ENCODE measurements at places on chromosomes 12 and 14. TPM values are rescaled to one million over a fixed set of nuclear protein-coding genes. Genes with fewer than 3 reads are reported as not detected.
A peak's percentile ranks its signal among the peaks of the same experiment; 100 is the strongest.

DNA sequence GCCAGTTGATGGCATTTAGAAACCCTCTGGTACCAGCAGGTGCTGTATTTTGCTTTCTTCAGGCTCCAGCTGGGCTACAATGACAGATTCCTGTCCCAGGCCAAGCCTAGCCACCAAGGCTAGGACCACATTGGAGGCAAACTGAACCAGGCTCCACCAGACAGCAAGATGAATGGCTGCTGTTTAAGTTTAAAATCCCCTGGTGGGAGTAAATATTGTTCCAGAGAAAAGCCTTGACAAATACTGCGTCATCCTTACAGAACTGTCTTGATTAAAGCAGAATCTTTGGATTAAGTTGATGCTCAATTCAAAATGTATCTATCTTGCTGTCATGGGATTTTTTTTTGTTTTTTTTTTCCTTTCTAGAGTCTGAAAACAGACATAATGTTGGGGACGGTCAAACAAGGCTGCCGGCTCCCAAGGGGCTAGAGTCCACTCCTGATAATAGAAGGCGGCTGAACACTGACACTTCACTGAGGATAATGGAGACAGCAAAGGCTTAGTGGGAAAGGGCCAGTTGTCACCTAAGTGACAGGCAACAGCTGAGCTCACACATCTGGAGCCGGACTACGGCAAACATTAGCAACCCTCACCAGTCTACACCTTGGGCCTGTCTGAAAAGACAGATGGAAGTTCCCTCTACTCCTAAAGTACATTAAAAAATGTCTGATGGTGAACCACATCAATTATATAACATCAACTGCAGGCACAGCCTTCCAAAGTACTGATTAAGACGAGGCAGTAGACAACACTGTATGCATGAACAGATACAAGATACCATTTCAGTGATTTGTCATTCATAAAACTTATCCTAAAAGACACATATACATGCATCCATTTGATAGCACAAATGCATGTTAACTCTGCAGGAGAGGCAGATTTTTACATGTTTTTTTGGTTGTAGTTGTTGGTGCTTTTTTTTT lies 1.7 kb downstream of the PRICKLE1 start:
- peaks cover 36% of the 10 kb centered on the region for H3K4me1 ChIP-seq
- no peaks in the 10 kb centered on the region for H3K36me3 ChIP-seq
- DNase-seq: no peak

DNA sequence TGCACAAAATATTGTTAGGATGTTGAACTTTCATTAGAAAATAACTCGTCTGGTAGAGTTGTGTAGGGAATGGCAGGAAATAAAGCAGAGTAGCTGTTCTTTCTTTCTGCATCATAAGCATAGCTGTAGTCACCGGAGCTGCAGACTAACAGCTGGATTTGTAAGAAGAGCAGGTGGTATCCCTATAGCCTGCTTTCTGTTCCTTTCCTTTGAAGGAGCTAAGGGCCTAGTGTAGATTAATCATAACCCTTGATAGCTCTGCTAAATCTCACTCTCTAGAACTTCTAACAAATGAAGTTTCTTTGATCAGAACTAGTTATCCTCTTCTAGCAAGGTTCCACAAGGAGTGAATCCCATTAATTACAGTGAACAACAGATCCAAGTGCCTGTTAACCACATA lies 3.5 kb downstream of the LMO3 start:
- no peaks in the 10 kb centered on the region for H3K36me3 ChIP-seq
- no peak for DNase-seq
- H3K27ac ChIP-seq: no peak overlapping the region

DNA sequence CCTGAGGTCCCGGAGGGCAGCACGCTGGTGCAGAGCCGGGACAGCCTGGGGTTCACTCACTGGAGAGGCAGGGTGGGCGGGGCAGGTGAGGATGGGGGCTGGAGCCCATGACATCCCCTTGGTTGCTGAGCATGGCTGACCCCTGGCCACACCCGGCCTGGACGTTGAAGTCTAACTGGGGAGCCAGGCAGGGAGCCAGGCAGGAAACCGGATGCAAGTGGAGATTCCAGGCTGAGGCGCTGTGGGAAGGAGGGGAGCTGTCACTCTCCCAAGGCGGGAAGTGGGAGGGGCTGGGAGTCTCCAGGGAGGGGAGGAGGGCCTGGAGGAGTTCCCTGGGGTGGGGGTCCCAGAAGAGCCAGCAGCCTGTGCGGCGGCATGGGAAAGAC lies 7.7 kb upstream of the INF2 start:
- H3K27me3 ChIP-seq: no peaks in the 10 kb centered on the region
- peak overlapping the region; percentile 26 for H3K4me3 ChIP-seq
- no peak for DNase-seq
- peaks cover 46% of the 10 kb centered on the region for H3K4me1 ChIP-seq
- H3K36me3 ChIP-seq: no peaks in the 10 kb centered on the region

- no peaks in the 10 kb centered on the region for H3K27me3 ChIP-seq
- DNase-seq: no peak
- no peaks in the 10 kb centered on the region for H3K4me1 ChIP-seq
- no peak overlapping the region for H3K27ac ChIP-seq
- H3K36me3 ChIP-seq: no peaks in the 10 kb centered on the region
These were observed 102.2 kb downstream of the KIF26A start for GRCh38 chr14:104240434-104241157.

GRCh38 chr12:9124383-9125031 lies 8.8 kb upstream of the A2M start:
- H3K4me1 ChIP-seq: no peaks in the 10 kb centered on the region
- no peak overlapping the region for H3K27ac ChIP-seq
- no peaks in the 10 kb centered on the region for H3K36me3 ChIP-seq
- H3K4me3 ChIP-seq: no peak overlapping the region
- H3K27me3 ChIP-seq: no peaks in the 10 kb centered on the region
- DNase-seq: no peak

DNA sequence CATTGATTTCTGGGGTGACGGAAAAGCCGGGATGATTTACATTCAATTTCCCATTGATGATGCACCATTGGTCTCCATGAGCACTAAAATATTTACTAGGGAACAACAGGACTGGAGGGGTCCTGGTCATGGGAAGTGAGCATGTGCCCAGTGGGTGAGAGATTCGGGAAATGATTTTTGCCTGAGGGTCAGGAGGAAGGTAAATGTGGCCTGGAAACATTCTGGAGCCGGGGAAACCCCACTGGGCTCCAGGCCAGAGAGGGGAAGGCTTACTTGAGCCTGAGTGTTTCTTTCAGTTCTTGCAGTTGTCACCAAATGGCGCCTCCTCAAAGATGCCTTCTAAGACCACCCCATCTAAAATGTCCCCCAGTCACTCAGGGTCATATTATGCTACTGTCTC lies 532.3 kb upstream of the TBX3 start:
- no peaks in the 10 kb centered on the region for H3K36me3 ChIP-seq
- H3K4me1 ChIP-seq: peaks cover 5% of the 10 kb centered on the region
- H3K27ac ChIP-seq: no peak overlapping the region
- H3K27me3 ChIP-seq: no peaks in the 10 kb centered on the region
- H3K4me3 ChIP-seq: no peak overlapping the region
- DNase-seq: no peak

MUCL1 gene
- polyA plus RNA-seq: 1.1 TPM

CEP290 gene
- 5.6 TPM for polyA plus RNA-seq

- H3K4me1 ChIP-seq: no peaks in the 10 kb centered on the region
- H3K27me3 ChIP-seq: no peaks in the 10 kb centered on the region
- no peak overlapping the region for H3K27ac ChIP-seq
- no peaks in the 10 kb centered on the region for H3K36me3 ChIP-seq
These were observed 61.6 kb downstream of the SERPINA3 start for GRCh38 chr14:94673781-94674231.

GRCh38 chr14:79585845-79586244 lies 625.5 kb downstream of the DIO2 start:
- peaks cover 36% of the 10 kb centered on the region for H3K4me1 ChIP-seq
- H3K27ac ChIP-seq: peak overlapping the region; percentile 61
- DNase-seq: no peak

GRCh38 chr14:91466192-91466591 lies 43.9 kb downstream of the PPP4R3A start:
- no peak overlapping the region for H3K4me3 ChIP-seq
- DNase-seq: no peak

GRIN2B gene
- polyA plus RNA-seq: under 0.01 TPM

GRCh38 chr12:76375939-76376338 lies 27.7 kb upstream of the BBS10 start:
- peaks cover 14% of the 10 kb centered on the region for H3K4me1 ChIP-seq
- H3K27ac ChIP-seq: no peak overlapping the region
- no peak overlapping the region for H3K4me3 ChIP-seq
- H3K27me3 ChIP-seq: no peaks in the 10 kb centered on the region
- DNase-seq: no peak
- H3K36me3 ChIP-seq: peaks cover 7% of the 10 kb centered on the region

C12orf42 gene
- polyA plus RNA-seq: 0.03 TPM

DNA sequence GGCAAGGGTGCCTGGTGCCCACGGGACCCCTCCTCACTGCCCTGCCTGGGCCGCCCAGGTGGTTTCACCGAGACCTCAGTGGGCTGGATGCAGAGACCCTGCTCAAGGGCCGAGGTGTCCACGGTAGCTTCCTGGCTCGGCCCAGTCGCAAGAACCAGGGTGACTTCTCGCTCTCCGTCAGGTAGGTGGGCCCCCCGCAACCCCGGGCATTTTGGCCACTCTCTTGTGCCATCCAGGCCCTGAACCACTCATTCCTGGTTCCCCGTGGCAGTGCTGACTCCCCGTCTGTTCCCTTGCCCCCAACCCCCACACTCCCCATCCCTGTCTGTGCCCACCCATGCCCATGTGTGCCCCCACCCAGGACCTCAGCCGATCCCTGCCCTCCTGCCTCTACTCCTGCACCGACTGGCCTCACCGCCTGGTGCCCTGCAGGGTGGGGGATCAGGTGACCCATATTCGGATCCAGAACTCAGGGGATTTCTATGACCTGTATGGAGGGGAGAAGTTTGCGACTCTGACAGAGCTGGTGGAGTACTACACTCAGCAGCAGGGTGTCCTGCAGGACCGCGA lies 480 bp downstream of the PTPN6 start:
- H3K27ac ChIP-seq: no peak overlapping the region
- no peaks in the 10 kb centered on the region for H3K27me3 ChIP-seq
- peaks cover 6% of the 10 kb centered on the region for H3K4me1 ChIP-seq
- DNase-seq: no peak
- H3K36me3 ChIP-seq: no peaks in the 10 kb centered on the region

- peaks cover 1% of the 10 kb centered on the region for H3K4me1 ChIP-seq
- H3K27me3 ChIP-seq: no peaks in the 10 kb centered on the region
- H3K27ac ChIP-seq: no peak overlapping the region
- no peak for DNase-seq
- H3K36me3 ChIP-seq: no peaks in the 10 kb centered on the region
- H3K4me3 ChIP-seq: no peak overlapping the region
These were observed 24.1 kb downstream of the DUSP16 start for GRCh38 chr12:12538535-12538934.

DNA sequence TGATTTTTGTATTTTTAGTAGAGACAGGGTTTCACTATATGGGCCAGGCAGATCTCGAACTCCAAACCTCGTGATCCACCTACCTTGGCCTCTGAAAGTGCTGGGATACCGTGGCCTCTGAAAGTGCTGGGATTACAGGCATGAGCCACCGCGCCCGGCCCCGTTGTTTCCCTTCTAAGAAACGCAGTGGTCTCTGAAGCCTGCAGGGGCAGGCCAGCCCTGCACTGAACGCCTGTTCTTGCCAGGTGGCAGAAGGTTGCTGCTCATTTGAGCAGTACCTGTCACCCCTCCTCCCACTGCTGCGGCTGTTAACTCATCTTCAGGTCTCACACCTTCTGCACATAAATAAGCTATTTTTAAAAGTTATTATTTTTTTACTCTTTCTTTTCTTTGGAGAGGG lies 24.3 kb downstream of the GPRC5A start:
- H3K36me3 ChIP-seq: peaks cover 24% of the 10 kb centered on the region
- H3K27ac ChIP-seq: no peak overlapping the region
- H3K4me1 ChIP-seq: no peaks in the 10 kb centered on the region
- H3K4me3 ChIP-seq: no peak overlapping the region
- no peaks in the 10 kb centered on the region for H3K27me3 ChIP-seq
- DNase-seq: no peak

- no peaks in the 10 kb centered on the region for H3K4me1 ChIP-seq
- H3K36me3 ChIP-seq: no peaks in the 10 kb centered on the region
- H3K27me3 ChIP-seq: no peaks in the 10 kb centered on the region
- no peak for DNase-seq
- H3K27ac ChIP-seq: no peak overlapping the region
- H3K4me3 ChIP-seq: no peak overlapping the region
These were observed 418.5 kb downstream of the TMEM121 start for GRCh38 chr14:105944632-105945610.

DNA sequence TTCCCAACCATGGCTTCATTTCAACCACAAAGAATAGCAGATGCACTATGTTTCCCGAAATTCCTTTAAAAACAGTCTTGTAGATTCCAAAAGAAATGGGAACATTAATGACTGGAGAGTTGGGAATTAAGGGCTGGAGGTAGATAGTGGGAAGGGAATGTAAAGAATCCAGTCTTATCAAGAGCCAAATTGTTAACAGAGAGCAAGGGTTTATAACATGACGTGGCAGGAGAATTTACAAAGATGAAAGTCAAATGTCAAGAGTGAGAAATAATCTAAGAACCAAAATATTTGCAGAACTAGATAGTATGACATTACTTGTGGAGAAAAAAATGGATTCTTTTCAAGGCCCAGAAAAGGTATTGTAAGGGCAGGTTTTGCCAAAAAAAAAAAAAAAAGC lies 200.9 kb downstream of the GRIN2B start:
- no peaks in the 10 kb centered on the region for H3K36me3 ChIP-seq
- no peak overlapping the region for H3K4me3 ChIP-seq
- DNase-seq: no peak
- no peak overlapping the region for H3K27ac ChIP-seq
- H3K4me1 ChIP-seq: no peaks in the 10 kb centered on the region
- no peaks in the 10 kb centered on the region for H3K27me3 ChIP-seq

GYS2 gene
- polyA plus RNA-seq: not detected

DNA sequence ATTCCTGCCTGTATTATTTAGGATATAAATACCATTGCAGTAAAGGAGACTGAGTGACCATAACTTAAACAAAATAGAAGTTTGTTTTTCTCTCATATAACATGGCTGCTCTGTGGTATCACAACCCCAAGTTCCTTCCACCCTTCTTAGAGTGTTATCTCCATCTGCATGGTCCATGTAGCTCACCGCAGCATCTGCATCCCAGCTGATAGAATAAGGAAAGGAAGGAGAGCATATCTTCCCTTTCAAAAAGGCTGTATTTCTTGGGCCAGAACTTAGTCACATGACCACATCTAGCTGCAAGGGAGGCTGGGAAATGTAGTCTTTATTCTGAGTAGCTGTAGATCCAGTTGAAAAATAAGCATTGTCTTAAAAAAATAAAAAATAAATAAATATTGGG lies 184.8 kb upstream of the NUDT4 start:
- H3K27ac ChIP-seq: no peak overlapping the region
- no peak overlapping the region for H3K4me3 ChIP-seq
- no peaks in the 10 kb centered on the region for H3K36me3 ChIP-seq
- H3K4me1 ChIP-seq: no peaks in the 10 kb centered on the region

RD3L gene
- polyA plus RNA-seq: not detected

DNA sequence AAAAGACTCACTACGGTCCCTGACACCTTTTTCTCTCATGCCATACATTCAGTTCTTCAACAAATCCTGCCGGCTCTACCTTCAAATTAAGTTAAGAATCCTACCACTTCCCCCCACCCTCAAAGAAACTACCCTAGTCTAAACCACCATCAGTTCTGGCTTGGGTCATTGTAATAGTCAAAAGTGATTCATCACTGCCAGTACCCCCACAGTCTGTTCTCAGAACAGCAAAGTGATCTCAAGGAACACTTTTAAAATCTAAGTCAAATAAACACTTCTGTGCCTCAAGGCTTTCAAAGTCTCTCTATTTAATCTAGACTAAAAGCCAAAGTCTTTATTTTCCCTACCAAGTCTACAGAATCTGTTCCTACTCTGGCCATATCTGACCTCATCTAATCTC lies 12.0 kb upstream of the FAM234B start:
- H3K27me3 ChIP-seq: no peaks in the 10 kb centered on the region
- no peak overlapping the region for H3K27ac ChIP-seq
- H3K4me3 ChIP-seq: no peak overlapping the region
- no peaks in the 10 kb centered on the region for H3K4me1 ChIP-seq

Data from keratinocyte (primary cell).